ENCODE measurements at places on chromosomes 7 and 10. TPM values are rescaled to one million over a fixed set of nuclear protein-coding genes. Genes with fewer than 3 reads are reported as not detected.
A peak's percentile ranks its signal among the peaks of the same experiment; 100 is the strongest.

TRRAP gene
- 12.5 TPM for total RNA-seq

TRA2A gene
- total RNA-seq: 36.4 TPM

IFT22 gene
- 34.1 TPM for total RNA-seq

DNA sequence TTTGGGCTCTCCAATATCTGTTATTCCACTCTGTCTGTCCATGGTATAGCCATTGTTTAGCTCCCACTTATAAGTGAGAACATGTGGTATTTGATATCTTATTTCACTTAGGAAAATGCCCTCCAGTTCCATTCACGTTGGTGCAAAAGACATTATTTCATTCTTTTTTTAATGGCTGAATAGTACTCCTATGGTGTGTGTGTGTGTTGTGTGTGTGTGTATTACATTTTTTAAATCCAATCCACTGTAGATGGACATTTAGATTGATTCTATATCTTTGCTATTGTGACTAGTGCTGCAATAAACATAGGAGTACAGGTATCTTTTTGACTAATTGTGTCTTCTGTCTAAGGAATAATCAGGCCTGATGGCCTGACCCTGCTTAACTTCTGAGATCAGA, 7.4 kb upstream of the CPED1 start:
- no peaks in the 10 kb centered on the region for H3K27me3 ChIP-seq
- peaks cover 5% of the 10 kb centered on the region for H3K4me1 ChIP-seq
- no peak overlapping the region for H3K4me3 ChIP-seq
- H3K36me3 ChIP-seq: no peaks in the 10 kb centered on the region

GRCh38 chr10:13660551-13660920, 73.8 kb downstream of the PRPF18 start:
- H3K27ac ChIP-seq: peak overlapping the region; percentile 18
- peaks cover 37% of the 10 kb centered on the region for H3K36me3 ChIP-seq
- no peak overlapping the region for H3K4me3 ChIP-seq
- DNase-seq: peak; percentile 41

Data from IMR-90 (cell line).